NCI-H526 treated with DMSO at 0.1 percent for 48 hours (cell line): ENCODE measurements at places on chromosomes 16 and 17.
A peak's percentile ranks its signal among the peaks of the same experiment; 100 is the strongest.

DNA sequence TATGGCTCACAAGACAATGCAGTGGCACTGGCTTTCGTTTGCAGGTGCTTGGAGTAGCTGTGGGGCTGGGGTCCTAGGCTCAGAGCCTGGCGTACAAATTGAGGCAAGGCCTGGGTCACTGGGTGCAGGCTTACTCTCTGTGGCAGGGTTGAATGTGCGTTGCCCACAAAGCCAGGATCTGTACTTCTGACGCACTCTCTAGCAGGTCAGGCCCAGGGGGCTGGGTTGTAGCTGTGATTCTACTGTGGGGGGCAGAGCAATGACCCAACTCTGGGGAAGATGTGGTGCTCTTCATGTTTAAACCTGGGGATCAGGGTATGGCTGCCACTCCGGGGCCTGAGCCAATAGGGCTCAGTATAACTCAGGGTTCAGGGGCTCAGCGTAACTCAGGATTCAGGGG is 6.4 kb upstream of the PRSS21 start:
- DNase-seq = no peak

- DNase-seq = no peak
These were observed 50.7 kb upstream of the SIAH1 start for GRCh38 chr16:48435906-48436305.

DNA sequence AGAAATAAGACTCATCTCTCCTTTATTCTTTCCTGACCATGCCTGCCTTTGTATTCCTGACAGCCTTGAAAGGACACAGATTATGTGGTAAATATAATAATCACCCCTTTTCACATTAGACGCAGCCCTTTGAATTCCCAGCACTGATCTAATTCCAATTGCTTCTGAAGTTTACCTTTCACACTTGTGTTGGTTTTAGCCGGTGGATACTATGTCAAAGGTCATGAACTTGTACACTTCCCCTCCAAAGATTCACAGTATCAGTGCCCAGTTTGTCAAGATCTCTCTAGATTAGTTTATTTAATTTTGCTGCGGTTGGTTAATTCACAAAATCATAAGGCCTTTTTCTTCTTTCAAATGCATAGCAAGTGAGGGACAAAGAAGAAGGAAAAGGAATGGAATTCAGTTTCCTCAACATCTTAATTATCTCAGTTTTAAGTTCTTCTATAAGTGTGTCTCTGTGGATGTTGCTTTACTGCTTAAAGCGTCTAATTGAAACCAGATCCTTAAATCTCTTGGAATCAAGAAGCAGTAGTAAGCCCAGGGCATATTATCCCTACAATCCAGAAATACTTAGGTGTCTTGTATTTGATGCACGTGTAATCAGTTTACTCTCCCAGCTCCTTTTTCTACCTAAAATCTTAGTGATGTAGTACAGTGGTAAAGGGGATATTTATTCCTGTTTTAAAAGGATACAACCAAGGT is 174.3 kb upstream of the TBX2 start:
- DNase-seq = no peak

GRCh38 chr16:74874123-74874522 is 99.5 kb upstream of the FA2H start:
- DNase-seq = no peak

DNA sequence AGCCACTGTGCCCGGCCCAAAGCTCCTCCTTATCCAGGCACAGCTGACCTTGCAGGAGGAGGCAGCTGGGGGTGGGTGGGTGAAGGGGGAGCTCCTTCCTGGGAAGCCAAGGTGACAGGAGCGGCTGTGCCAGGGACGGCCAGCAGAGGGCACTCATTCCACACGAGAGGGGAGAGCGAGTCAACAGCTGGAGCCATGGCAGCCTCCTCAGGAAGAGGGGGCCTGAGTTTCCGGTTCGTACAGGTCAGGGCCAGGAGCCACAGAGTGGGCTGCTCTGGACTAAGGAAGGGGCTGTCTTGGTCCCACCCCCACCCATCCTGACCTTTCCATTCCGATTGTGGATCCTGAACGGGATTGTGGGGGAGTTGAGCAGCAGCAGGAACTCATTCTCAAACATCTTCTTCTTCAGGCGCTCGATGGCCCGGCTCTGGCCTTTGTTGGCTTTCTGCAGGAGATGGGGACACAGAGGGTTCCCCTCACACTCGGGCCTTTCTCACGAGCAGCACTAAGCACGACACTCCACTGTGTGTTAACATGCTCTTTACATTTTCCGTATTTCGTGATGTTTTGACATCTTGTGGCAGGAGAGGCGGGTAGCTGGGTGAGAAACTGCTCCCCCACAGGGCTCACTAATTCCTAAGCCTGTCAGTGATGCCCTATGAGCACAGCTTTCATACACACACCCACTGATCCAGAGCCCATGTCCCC is 61.6 kb downstream of the TIMM22 start:
- no peak for DNase-seq

DNA sequence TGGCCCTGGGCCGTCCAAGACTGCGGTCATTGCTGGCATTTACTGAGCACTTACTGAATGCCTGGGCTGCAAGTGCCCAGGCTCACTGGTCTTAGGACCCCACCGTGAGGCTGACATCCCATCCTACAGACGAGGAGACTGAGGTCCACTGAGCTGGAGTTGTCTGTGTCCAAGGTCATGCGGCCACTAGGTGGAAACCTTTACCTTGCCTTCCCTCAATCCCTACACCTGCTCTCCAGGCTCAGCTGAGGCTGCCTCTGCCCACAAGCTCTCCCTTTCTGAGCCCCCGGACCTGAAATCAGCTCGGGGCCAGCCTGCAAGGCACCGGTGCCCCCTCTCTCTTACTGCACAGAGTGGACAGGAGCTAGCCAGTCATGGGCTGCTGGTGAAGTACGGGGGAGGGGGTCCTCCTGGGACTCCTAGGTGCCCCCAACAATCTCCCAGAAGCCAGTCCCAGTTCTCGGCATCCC is 1.5 kb downstream of the CASKIN1 start:
- peak; percentile 21 for DNase-seq

DNA sequence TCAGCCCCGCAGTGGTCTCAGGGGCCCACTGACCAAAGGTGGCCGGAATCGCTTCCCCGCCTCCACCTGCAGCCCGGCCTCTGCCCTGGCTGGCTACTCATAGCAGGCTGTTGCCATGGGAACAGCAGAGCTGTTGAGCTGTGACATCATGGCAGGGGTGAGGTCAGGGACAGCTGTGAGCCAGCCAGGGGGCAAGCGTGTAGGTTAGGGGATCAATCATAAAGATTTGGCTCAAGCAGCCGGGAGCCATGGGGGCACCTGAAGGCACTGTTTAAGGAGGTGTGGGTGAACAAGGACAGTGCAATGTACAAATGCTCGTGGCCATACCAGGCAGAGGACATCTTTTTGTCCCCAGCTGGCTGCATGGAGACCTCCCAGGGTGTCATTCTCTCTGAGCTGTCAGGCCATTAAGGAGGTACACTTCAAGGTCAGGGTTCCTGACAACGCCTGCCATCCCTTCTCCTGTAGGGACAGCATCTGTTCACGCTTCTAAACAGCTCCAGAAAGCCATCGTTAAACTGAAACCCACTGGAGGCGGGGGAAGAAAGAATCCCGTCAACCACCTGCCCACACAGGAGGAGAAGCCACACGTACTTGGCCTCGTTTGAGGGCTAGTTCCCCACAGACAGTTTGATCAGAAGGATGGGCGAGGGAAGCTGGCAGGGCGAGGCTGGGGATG is at the start of gene CEP295NL:
Gene CEP295NL (minus strand): TSS at position 101 of the 679 bp plus-strand sequence. CDS start 1,373 bp downstream, outside the sequence.
- no peak for DNase-seq

- no peak for DNase-seq
These were observed 27.4 kb downstream of the IRF8 start for GRCh38 chr16:85926370-85926769.

GRCh38 chr17:80457236-80457856 is 19.1 kb downstream of the NPTX1 start:
- DNase-seq = no peak

- no peak for DNase-seq
These were observed 3.1 kb downstream of the CACNB1 start for GRCh38 chr17:39194089-39194984.

DNA sequence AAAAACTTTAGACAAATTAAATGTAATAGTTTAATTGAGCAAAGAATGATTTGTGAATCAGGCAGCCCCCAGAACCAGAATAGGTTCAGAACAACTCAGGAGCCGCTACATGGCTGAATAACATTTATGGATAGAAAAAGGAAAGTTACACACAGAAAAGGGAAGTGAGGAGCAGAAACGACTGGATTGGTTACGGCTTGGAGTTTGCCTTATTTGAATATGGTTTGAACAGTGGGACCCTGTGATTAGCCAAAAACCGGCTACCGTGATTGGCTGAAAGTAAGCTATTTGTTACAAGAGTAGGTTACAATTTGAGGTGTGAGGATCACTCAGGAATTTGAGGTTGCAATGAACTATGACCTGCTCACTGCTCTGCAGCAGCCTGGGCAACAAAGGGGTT is 1139.8 kb downstream of the CDH11 start:
- DNase-seq = no peak

DNA sequence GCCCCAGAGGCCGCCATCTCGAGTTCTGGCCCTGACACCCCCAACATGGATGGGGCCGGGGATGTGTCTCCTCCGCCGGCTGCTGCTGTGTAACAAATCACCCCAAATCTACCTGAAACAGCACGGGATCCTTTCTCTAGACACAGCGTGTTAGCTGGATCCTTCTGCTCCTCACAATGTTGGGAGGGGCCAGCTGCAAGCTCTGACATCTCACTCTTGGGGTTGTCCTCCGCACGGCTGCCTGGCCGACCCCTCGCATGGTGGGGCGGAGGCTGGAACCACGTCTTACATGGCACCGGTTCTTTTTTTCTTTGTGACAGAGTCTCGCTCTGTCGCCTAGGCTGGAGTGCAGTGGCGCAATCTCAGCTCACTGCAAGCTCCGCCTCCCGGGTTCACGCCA is 11.6 kb upstream of the DEF8 start:
- DNase-seq = no peak

DNA sequence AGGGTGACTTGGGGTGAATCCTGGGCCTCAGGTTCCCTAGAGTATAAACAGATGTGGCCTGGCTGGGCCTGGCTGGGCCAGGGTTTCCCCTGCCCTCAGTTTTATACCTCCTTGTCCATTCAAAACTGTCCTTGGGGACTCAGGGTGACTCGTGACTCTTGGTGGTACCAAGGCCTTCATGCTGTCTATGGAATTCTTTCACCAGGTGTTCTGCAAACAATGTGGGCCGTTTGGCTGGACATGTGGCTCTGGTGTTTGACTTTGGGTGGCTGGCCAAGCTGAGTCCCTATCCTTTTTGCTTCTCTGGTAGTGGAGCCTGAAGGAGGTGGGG is 3.3 kb downstream of the GPT2 start:
- DNase-seq = no peak

DNA sequence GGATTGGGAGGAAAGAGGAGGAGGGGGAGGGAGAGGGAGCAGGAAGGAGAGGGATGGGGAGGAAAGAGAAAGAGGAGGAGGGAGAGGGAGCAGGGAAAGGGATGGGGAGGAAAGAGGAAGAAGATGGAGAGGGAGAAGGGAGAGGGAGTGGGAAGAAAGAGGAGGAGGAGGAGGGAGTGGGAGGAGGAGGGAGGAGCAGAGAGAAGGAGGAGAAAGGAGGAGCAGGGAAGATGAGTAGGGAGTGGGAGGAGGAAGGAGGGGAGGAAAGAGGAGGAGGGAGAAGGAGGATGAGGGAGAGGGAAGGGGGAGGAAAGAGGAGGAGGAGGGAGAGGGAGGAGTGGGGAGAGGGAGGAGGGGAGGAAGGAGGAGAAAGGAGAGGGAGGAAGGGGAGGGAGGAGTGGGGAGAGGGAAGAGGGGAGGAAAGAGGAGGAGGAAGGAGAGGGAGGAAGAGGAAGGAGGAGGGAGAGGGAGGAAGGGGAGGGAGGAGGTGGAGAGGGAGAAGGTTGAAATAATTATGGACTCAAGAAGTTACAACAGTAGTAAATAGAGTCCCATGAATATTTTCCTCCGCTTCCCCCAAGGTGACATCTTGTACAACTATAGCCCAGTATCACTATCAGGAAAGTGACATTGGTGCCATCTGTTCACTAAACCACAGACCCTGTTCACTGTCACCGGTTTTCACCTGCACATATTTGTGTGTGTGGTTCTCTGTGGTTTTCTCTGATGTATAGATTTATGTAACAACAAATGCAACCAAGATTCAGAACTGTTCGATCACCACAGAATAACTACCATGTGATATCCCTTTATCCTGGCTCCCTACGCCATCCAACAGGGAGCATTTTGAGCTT is 325.3 kb upstream of the EEF2KMT start:
- DNase-seq = no peak

GRCh38 chr17:57662644-57663308 is 82.3 kb downstream of the CCDC182 start:
- DNase-seq = peak; percentile 99

- no peak for DNase-seq
These were observed 176.3 kb downstream of the CPPED1 start for GRCh38 chr16:12627394-12627793.

- peak; percentile 88 for DNase-seq
These were observed 55.3 kb downstream of the WDR45B start for GRCh38 chr17:82592767-82593589.

- no peak for DNase-seq
These were observed 205.5 kb upstream of the MON1B start for GRCh38 chr16:76985392-76986045.

GRCh38 chr17:75894049-75894733 is 2.6 kb downstream of the TRIM65 start:
- no peak for DNase-seq

GRCh38 chr17:14125518-14126137 is 56.3 kb downstream of the COX10 start:
- no peak for DNase-seq

DNA sequence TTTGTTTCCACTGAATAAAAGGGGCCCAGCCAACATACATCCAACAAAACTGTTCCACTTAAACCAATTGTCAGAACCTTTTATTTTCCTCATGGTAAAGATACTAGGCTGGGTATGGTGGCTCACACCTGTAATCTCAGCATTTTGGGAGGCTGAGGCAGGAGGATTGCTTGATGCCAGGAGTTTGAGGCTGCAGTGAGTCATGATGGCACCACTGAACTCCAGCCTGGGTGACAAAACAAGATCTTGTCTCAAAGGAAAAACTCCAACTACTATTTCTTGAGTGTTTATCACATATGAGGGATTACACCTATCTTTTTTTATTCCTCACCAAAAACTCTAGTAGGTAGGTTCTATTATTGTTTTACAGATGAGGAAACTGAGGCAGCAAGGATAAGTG is 4.7 kb upstream of the PSMC5 start:
- no peak for DNase-seq

DNA sequence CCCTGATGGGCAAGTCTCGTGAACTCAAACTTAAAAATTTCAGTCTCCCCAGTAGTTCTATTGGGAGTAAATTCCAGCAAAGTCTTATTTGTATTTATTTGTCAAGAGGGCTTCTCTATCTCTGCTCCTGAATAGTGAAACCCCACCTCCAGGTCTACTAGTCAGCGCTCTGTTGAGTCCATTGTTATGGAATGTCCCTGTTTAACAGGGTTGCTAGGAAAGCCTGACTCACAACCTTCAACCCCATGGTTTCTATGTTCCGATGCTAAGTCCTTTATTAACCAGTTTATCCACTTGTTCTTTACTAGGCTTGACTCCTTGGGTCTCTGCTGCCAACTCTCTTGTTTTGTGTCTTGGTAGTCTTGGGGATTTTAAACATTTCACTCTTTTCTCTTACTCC is 250.7 kb upstream of the MYOCD start:
- no peak for DNase-seq
